AG10803 (cell line): ENCODE measurements at places on chromosomes 11 and 22.

GRCh38 chr11:121572571-121573059 is 119.8 kb upstream of the SORL1-AS1 start:
- DNase-seq: no peak

DNA sequence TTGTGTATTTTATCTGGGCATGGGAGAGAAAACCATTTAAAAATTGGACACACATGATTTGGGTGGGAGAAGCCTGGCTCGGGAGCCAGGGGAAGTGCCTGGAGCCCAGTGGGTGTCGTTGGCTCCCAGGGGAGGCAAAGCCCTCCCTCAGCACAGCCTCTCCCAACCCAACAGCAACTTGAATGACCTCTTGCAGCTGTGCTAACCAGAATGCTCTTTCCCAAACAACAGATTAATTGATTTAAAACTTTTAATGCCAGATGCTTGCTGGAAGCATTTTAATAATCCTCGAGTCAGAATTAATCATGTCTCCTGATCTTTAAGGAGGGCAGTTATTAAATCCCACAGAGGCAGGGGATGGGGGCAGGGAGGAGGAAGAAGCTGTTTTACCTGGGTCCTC is 401.6 kb downstream of the BUD13 start:
- DNase-seq: no peak

- DNase-seq: peak; percentile 3
These were observed 83.2 kb upstream of the TNRC6B start for GRCh38 chr22:40094485-40094884.

DNA sequence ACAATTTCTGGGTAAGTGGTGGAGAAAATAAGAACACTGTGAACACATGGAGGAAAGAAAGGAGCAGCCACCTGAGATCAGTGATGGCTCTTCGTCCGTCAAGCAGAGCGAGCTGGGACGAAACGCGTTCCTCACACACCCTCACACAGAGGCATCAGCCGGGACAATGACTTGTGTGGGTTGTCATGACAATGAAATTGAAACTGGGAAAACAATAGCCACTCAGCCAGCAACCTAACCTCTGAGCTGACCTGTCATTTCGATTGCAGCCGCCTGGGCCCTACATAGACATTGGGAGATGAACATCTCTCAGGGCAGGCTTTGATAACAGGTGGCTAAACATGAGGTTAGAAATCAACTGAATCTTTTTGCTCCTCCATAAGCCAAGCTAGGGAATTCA is 51.3 kb downstream of the TRIM29 start:
- no peak for DNase-seq

DNA sequence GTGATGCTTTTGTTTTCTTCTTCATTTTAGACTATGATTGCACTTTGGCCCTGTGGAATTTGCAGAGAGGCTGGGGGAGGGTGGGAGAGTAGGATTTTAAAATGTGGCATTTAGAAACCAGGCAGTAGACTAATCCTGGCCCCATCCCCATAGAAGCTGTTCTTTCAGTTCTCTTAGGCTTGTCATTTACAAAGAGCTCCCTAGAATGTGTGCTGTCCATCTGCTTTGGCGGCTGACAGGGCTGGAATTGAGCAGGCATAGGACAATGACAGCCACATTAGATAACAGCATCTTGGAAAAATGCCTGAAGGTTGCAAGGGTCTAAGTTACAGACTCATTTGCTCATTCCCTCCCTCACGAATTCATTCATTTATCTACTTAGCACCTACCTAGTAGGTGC is 9.8 kb downstream of the INSC start:
- DNase-seq: no peak
